ENCODE measurements at places on chromosomes 12 and 14.

DNA sequence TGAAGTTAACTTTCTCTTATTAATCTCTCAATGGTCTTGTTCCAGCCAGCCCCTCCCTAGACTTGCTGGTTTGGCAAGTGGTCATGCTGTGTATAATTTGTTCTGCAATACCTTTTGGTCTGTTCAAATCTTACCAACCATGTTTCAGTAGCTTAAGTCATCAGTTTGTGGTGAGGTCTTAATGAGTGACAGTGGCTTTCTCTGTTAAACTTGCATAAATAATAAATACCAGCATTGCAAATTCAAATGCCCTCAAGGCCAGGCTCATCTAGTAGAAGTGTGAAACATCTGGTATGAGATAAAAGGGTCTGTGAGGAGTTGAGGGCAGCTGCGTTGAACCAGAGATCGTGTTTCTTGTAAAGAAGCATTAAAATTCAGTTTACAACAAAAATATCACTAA lies 319.5 kb downstream of the TMEM117 start:
- no peak for DNase-seq

- DNase-seq = no peak
Observed at GRCh38 chr14:102893452-102893851, 29.0 kb upstream of the AMN start.

- no peak for DNase-seq
Observed at GRCh38 chr12:91851741-91852477, 293.7 kb downstream of the BTG1 start.

- no peak for DNase-seq
Observed at GRCh38 chr12:107783406-107784376, 9.2 kb downstream of the ASCL4 start.

GRCh38 chr12:106118-106591 lies 39.6 kb downstream of the IQSEC3 start:
- no peak for DNase-seq

GRCh38 chr12:125734137-125734536 lies 668.9 kb downstream of the AACS start:
- no peak for DNase-seq

DNA sequence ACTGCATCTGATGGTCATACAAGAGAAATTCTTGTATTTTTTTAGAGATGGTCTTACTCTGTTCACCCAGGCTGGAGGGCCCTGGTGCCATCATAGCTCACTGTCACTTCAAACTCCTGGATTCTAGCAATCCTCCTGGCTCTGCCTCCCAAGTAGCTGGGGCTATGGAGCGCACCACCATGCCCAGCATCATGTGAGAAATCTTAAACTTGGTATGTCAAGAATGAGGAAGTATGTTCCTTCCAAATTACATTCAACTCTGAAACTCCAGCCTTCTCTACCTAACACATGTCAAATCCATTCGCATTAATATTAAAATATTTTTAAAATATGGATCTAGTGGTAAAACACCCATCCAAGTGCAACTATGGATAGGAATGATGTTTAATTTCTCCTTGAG lies 27.5 kb upstream of the CDKN3 start:
- DNase-seq = no peak

- DNase-seq = no peak
Observed at GRCh38 chr14:43438056-43438455, 1069.0 kb downstream of the FSCB start.

GRCh38 chr14:103593577-103593976 lies 30.8 kb downstream of the COA8 start:
- DNase-seq = no peak

DNA sequence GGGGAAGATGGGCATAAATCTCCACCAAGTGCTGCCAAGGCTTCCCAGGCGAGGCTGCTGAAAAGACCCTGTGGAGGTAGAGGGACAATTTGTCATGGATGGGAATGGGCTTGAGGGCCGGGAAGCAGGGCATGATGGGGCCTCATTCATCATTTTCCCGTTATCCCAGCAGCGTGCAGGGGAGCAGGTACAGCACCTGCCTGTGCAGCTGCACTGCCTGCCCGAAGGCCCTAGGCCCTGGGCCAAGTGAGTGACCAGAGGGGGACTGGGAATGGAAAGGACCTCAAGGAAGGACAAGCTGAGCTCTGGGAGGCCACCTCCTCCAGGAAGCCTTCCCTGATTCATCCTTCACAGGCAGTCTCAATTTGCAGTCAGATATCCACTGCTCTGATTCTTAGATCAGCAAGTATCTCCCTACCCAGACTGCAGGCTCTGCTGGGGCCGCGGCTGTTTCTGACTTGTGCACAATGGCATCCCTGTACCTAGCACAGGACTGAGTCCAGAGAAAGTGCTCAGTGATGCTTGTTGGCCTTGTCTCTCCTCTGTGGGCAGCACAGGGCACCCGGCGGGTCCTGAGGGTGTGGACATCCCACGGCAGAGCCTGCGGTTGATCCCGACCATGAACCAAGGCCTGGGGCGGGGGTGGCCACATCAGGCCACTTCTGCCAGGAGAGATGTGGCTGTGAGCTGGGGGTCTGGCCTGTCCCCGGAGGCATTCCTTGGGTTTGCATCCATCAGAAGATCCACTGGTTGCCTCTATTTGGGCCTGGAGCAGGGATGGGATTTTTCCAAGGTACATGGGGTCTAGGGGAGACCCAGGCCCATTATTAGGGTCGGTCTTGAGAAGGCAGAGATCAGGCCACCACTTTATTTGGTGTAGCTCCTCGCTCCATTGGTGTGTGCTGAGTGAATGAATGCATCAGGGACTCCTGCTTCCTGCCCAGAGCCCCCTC lies 167.3 kb upstream of the RTL1 start:
- no peak for DNase-seq

DNA sequence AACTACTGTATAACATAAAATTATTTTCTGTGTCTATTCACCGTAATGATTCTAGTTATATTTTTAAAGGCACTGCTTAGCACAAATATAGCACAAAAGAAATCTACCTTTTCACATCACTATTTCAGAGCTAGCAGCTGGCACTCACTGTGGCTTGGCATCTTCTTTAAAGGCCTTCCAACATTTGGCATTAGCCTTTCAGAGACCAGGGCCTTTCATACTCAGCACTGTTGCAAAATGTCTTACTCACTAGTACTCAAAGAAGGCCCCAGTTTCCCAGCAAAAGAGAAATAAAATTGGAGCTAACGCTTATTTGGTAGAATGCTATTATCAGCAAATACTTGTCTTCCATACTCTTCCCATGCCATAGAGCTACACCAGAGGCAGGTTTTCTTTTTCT lies 238.4 kb downstream of the MED13L start:
- DNase-seq = no peak

DNA sequence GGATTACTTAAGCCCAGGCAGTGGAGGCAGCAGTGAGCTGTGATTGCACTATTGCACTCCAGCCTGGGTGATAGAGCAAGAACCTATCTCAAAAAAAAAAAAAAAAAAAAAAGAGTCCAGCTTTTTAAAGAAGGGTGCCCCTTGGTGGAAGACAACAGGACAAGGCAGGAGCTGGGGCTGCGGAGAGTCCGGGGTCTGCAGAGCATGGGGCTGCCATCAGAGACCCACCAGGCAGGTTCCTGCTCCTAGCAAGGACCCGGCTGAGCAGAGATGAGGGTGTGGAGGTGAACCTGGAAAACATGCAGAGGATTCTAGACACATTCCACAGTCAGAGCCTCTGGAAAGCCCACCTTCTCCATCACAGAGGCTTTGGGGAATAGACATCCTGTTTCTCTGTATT lies 21.0 kb upstream of the CIPC start:
- DNase-seq = no peak

DNA sequence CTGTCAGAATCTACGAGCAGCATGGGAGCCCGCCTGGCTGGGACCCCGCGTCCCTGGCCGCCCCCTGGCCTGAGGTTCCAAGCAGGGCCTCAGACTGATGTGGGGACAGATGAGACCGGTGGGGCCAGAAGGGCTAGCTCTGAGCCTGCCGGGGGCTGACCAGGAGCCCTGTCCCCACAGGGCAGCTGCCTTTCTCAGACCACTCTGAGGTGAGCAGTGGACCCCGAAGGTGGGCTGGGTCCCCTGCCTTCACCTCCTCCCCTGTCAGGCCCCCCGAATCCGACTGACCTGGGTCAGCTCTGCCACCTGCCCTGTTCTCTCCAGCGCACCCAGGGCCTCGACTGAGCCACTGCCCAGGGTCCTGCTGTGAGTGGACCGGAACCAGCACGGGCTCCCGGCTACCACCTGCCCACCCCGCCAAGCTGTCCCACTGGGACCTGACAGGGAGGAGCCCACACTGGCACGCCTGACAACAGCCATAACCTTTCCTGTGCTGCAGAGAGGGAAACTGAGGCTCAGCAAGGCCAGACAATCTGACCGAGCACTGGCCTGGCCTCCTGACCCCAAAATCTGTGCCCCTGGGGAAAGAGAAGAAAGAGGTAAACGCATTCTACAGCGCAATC lies 29.7 kb upstream of the TMEM179 start:
- DNase-seq = no peak

- DNase-seq = no peak
Observed at GRCh38 chr12:92185052-92185451, 39.4 kb upstream of the BTG1 start.

DNA sequence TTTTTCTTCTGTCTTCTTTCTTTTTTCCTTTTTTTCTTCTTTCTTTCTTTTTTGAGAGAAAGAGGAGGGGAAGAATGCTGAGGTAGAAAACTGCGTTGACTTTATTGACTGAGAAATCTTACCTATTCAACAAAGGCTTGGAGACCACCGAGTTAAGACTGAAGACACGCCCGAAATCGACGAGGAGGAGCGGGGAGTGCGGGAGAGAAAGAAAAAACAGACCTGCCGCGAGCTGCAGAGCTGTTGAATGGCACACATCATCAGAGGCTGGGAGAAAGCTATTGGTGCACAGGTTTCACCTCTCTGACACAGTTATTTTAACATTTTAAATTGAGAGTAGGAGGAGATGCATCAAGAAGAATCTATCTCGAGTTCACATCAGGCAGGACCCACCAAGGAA lies 5.1 kb downstream of the ASCL1 start:
- DNase-seq = no peak

- DNase-seq = no peak
Observed at GRCh38 chr14:53391631-53392285, 238.6 kb upstream of the DDHD1 start.

DNA sequence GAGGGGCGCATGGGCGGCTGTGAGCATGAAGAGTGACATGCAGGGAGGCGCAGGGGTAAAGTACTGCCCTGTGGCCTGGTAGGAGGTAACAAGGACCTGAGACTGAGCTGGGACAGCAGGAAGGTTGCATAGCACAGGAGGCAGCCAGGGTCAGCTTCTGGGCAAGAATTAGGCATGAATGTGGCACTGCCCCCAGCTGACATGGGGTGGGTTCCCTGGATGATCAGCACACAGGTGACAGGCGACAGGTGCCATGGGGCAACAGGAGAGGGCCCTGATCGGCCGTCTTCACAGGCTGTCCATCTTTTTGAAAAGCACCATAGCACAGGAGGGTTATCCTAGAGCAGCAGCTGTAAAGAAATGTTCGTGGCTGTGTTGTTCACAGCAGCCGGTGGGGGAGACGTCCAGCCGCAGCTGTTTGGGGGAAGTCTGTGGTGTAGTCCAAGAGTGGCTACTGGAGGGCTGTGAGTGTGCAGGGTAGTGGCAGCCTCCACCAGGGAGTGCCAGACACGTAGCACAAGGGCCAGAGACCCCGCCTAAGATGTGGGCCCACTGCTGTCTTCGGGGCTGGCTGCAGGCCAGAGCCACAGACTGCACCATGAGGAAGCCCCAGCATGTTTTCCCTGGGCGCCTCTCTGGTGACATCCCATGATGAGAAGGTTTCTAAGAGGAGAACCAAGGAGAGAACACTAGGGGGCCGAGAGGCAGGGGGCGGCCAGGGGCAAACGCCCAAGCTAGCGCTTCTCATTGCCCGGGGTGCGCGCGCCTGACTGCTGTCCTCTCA lies 8.4 kb downstream of the CLBA1 start:
- DNase-seq = no peak

- DNase-seq = no peak
Observed at GRCh38 chr14:92638904-92639303, 109.5 kb downstream of the LGMN start.

DNA sequence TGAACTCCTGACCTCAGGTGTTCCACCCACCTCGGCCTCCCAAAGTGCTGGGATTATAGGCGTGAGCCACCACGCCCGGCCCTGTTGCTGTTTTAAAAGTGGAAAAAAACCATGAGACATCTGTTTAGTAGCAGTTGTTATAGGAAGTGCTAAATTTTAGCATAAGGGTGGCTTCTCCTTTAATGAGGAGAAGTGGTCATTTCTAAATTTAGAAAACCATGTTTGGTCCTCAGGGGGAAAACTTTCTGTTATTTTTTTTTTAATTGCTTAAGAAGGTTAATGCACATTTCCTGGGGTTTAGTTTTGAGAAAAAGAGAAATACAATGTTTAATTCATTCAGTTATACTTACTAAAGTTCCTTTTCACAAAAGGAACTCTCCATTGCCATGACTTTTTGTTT lies 102.1 kb downstream of the MYRFL start:
- no peak for DNase-seq

DNA sequence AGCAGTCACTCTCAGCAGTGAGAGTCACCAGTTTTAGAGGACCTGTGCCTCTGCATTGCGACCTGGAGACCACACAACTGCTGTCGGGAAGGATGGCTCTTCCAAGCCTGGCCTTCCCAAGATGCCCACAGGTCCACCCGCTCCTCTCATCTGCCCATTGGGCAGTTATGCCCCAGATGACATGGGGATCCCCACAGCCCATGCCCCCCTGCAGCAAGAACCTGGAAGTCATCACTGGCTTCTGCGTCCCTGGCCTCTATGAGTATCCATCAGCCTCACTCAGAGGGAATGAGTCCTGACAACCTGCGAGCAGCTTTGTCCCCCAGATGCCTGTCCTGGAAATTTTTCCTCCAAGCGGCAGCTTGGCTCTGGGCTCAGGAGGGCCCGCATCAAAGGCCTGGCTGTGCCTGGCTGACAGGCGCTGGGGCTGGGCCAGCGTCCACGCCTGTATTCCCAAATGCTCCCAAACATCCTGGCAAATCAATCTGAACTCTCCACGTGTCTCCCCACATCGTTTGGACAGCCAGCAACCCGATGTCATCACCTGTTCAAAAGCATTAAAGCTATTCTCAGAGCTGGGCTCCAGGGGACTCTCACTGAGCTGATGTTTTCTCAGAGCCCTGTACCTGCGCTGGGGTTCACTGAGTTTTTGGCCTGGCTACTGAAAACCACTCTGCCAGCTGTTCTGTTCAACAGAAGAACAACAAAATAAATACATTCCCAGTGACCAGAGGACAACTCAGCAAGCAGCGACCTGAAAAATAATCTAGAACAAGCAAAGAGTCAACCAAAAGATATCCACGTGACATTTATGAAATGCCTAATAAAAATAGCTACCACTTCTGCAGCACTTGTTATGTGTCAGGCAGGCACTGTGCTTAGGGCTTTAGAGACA lies 57.8 kb downstream of the CLMN start:
- no peak for DNase-seq

DNA sequence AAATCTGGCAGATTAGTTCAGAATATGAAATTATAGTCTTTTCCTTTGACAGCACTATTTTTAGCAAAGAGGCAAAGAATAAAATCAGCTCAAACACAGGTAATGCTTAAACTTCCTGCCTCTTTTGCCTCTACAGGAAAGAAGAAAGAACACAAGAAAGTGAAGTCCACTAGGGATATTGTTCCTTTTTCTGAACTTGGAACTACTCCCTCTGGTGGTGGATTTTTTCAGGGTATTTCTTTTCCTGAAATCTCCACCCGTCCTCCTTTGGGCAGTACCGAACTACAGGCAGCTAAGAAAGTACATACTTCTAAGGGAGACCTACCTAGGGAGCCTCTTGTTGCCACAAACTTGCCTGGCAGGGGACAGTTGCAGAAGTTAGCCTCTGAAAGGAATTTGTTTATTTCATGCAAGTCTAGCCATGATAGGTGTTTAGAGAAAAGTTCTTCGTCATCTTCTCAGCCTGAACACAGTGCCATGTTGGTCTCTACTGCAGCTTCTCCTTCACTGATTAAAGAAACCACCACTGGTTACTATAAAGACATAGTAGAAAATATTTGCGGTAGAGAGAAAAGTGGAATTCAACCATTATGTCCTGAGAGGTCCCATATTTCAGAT lies 17.4 kb downstream of the TMPO start:
- peak; percentile 54 for DNase-seq
